Adipose tissue (tissue), 3 donors: ENCODE measurements at places on chromosomes 2 and 18. TPM values are rescaled to one million over a fixed set of nuclear protein-coding genes. Genes with fewer than 3 reads are reported as not detected.

The CDH19 gene
- 1.6 TPM for polyA plus RNA-seq

The COLEC12 gene
- 5.2 TPM for polyA plus RNA-seq

The AOX1 gene
- polyA plus RNA-seq = 85.6 TPM

The CCDC138 gene
- polyA plus RNA-seq = 2.0 TPM

The EN1 gene
- 0.43 TPM for polyA plus RNA-seq

The CPO gene
- polyA plus RNA-seq = 0.51 TPM

The C2orf92 gene
- 9.7 TPM for polyA plus RNA-seq

The GKN2 gene
- polyA plus RNA-seq = 318 TPM

The REG3A gene
- polyA plus RNA-seq = 0.36 TPM

The TLX2 gene
- not detected for polyA plus RNA-seq

The RNF152 gene
- 5.6 TPM for polyA plus RNA-seq

The MAP2 gene
- polyA plus RNA-seq = 3.0 TPM

The ACOXL gene
- 0.10 TPM for polyA plus RNA-seq

The MYO3B gene
- polyA plus RNA-seq = 0.28 TPM

The TWIST2 gene
- 3.4 TPM for polyA plus RNA-seq

The SLC5A7 gene
- polyA plus RNA-seq = 0.03 TPM

The ADAM23 gene
- 1.2 TPM for polyA plus RNA-seq

The TBR1 gene
- polyA plus RNA-seq = 0.03 TPM

The IL1B gene
- 31.0 TPM for polyA plus RNA-seq

The SERPINB4 gene
- polyA plus RNA-seq = 0.16 TPM

The TMEFF2 gene
- polyA plus RNA-seq = 0.03 TPM

The KCNIP3 gene
- 14.1 TPM for polyA plus RNA-seq

The KLF7 gene
- 2.2 TPM for polyA plus RNA-seq

The ANKRD30BL gene
- not detected for polyA plus RNA-seq

The CRYGD gene
- not detected for polyA plus RNA-seq

The PHOSPHO2 gene
- 5.0 TPM for polyA plus RNA-seq

The LRATD1 gene
- polyA plus RNA-seq = 0.54 TPM

The HAT1 gene
- polyA plus RNA-seq = 25.1 TPM

The NCK2 gene
- 26.6 TPM for polyA plus RNA-seq

The CENPA gene
- 0.18 TPM for polyA plus RNA-seq

The ALPG gene
- polyA plus RNA-seq = not detected

The SLC16A14 gene
- polyA plus RNA-seq = 1.6 TPM

The RESP18 gene
- not detected for polyA plus RNA-seq

The PFN4 gene
- polyA plus RNA-seq = 0.79 TPM

The RAX gene
- not detected for polyA plus RNA-seq

The ASXL3 gene
- 0.24 TPM for polyA plus RNA-seq

The PROM2 gene
- polyA plus RNA-seq = 6.1 TPM

The SIX3 gene
- 0.11 TPM for polyA plus RNA-seq

The TANC1 gene
- 10.1 TPM for polyA plus RNA-seq

The ZNF512 gene
- polyA plus RNA-seq = 18.8 TPM

The TUBA4B gene
- polyA plus RNA-seq = not detected

The REG1B gene
- polyA plus RNA-seq = 7.2 TPM

The HTRA2 gene
- polyA plus RNA-seq = 48.9 TPM

The RELCH gene
- polyA plus RNA-seq = 5.2 TPM

The SH2D6 gene
- not detected for polyA plus RNA-seq

The LOXHD1 gene
- 1.0 TPM for polyA plus RNA-seq

The DNAH6 gene
- 1.1 TPM for polyA plus RNA-seq

The DOK6 gene
- 0.36 TPM for polyA plus RNA-seq

The IL36RN gene
- not detected for polyA plus RNA-seq

The CCDC88A gene
- 5.3 TPM for polyA plus RNA-seq

The IHH gene
- 0.22 TPM for polyA plus RNA-seq

The DQX1 gene
- not detected for polyA plus RNA-seq

The L3MBTL4 gene
- 1.8 TPM for polyA plus RNA-seq

The BUB1 gene
- polyA plus RNA-seq = 0.26 TPM

The SCN7A gene
- polyA plus RNA-seq = 1.9 TPM

The FARP2 gene
- 17.5 TPM for polyA plus RNA-seq
